ENCODE measurements at places on chromosomes 16 and 17. TPM values are rescaled to one million over a fixed set of nuclear protein-coding genes. Genes with fewer than 3 reads are reported as not detected.
A peak's percentile ranks its signal among the peaks of the same experiment; 100 is the strongest.

DNA sequence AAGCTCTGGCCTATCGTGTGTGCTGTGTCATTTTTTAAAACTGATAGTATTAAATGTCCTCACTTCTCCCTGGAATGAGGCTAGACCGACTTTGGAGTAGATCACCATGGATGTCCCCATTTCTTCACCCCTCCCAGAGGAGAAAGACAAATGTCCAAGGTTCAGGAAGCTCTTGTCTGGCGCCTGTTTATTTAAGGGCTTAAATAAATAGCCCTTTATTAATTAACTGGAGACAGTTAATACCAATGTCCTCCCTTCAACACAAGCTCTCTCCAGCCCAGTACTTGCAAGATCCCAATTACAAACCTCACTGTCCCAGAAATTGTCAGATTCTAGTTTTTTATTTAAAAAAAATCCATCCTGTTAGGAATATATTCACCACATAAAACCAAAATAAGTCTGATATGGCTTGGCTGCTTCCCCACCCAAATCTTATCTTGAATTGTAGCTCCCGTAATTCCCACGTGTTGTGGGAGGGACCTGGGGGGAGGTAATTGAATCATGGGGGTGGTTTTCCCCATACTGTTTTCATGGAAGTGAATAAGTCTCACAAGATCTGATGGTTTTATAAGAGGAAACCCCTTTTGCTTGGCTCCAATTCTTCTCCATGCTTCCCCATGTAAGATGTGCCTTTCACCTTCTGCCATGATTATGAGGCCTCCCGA, 344.4 kb downstream of the SHISA9 start:
- no peak for DNase-seq
- no peak overlapping the region for H3K27ac ChIP-seq
- H3K4me3 ChIP-seq = no peak overlapping the region
- H3K36me3 ChIP-seq = no peaks in the 10 kb centered on the region

DNA sequence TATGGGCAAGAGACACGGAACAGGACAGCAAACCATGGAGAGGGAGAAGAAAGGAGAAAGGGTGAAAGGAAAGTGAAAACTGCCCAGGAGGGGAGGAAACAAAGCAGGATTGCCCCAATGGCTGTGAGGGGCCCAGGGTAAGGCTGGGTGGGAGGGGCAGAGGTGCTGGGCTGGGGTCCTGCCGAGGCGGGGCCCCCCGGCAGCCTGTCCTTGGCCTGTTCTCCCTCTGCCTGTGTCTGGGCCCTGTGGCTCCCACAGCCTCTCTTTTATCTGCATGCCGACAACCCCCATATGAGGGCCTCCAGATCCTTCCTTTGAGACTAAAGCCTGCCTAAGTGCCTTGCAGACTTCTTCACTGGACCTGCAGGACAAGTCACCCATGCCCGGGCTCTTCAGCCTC, 15.5 kb downstream of the ZNHIT3 start:
- no peaks in the 10 kb centered on the region for H3K4me1 ChIP-seq
- H3K27me3 ChIP-seq = no peaks in the 10 kb centered on the region
- no peak overlapping the region for H3K4me3 ChIP-seq

Gene TNFSF13
- total RNA-seq = 22.6 TPM

GRCh38 chr16:30113031-30113710, at the start of gene GDPD3:
TSS of gene GDPD3 (minus strand) at chr16:30113537. CDS start at chr16:30113478, 59 bp downstream.
- DNase-seq = peak; percentile 76
- H3K36me3 ChIP-seq = peaks cover 94% of the 10 kb centered on the region
- H3K4me1 ChIP-seq = peaks cover 35% of the 10 kb centered on the region
- H3K27me3 ChIP-seq = no peaks in the 10 kb centered on the region
- H3K4me3 ChIP-seq = no peak within 1 kb of the TSS
- peak within 1 kb of the TSS; percentile 62 for H3K27ac ChIP-seq

GRCh38 chr17:81241648-81242420, 2.7 kb downstream of the NDUFAF8 start:
- H3K27ac ChIP-seq = no peak overlapping the region
- H3K27me3 ChIP-seq = no peaks in the 10 kb centered on the region
- H3K36me3 ChIP-seq = peaks cover 14% of the 10 kb centered on the region
- peak; percentile 79 for DNase-seq
- H3K4me3 ChIP-seq = no peak overlapping the region

DNA sequence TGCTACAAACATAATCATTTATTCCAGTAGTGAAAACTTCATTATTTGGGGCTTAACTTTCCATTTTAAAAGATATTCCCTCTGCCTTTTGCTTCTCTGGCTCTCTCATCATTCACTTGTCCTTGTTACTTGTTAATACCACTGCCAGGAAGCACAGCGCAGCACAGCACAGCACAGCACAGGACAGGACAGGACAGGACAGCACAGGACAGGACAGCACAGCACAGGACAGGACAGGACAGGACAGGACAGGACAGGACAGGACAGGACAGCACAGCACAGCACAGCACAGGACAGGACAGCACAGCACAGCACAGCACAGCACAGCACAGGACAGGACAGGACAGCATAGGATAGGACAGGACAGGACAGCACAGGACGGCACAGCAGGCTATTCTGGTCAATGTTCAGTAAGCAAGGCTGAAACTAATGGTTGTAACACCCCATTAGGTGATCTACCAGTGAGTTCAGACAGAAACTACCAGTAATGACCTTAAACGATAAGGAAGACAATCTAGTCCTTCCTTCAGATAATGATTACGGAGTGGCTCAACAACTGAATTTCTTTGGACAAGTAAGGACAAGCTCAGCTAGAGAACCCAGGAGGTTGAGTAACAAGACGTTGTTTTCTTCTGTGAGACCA, 31.9 kb downstream of the COG1 start:
- H3K27me3 ChIP-seq = no peaks in the 10 kb centered on the region
- no peak for DNase-seq
- H3K36me3 ChIP-seq = peaks cover 9% of the 10 kb centered on the region
- H3K4me3 ChIP-seq = no peak overlapping the region

DNA sequence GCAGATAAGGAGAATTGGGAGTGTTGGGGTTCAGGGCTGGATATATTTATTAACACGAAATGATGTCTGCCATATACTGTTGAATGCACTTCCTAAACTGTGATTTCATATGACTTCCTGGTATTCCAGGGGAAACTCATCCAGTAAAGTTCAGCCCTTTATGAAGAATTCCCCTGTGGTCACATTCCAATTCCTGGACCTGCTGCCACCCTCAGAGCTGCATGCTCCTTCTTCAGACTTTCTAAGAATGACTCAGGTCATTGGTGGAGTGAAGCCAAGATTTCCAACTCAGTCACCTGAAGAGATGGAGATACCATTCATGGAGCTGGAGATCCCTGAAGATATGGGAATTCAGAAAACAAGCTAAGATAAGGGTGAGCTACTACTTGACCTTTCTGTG, 114.2 kb upstream of the TMEM97 start:
- no peak overlapping the region for H3K4me3 ChIP-seq
- no peak overlapping the region for H3K27ac ChIP-seq
- H3K4me1 ChIP-seq = no peaks in the 10 kb centered on the region
- H3K36me3 ChIP-seq = no peaks in the 10 kb centered on the region

- peaks cover 57% of the 10 kb centered on the region for H3K27me3 ChIP-seq
- no peak overlapping the region for H3K4me3 ChIP-seq
- H3K36me3 ChIP-seq = no peaks in the 10 kb centered on the region
These were observed 5.5 kb upstream of the ASGR2 start for GRCh38 chr17:7120123-7120522.

DNA sequence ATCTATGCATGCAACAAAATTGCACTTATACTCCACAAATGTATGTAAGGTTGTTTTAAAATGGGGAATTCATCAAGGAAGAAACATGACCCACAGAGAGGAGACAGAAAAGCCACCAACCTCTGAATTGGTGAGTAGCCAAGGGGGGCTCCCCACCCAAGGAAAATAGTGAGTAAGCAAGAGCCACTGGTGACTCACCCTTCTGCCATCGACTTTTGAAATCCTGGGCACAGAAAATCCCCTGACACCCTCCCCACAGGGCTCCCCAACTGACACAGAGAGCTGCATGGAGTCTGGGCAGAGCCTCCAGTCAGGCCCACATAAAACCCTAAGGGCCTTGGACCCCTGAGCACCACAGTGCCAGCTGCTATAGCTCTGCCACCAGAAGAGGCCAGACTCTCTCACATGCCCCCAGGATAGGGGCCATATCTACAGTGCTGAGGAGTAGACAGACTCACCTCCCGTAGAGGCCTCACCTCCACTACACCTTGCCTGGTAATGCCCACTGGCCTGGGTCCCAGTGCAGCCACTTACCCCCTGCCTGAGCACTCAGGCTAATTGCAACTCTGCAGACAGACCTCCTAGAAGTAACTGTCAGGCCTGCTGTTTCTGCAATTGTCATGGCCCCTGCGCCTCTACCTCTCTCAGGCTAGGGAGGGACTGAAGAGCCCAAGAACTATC, 244.7 kb upstream of the WSB1 start:
- no peaks in the 10 kb centered on the region for H3K4me1 ChIP-seq
- H3K36me3 ChIP-seq = no peaks in the 10 kb centered on the region
- no peak overlapping the region for H3K27ac ChIP-seq

Gene CASKIN2
- 23.2 TPM for total RNA-seq

Gene SYNGR3
- not detected for total RNA-seq

Gene FOXN1
- not detected for total RNA-seq

Gene MLKL
- 23.3 TPM for total RNA-seq

DNA sequence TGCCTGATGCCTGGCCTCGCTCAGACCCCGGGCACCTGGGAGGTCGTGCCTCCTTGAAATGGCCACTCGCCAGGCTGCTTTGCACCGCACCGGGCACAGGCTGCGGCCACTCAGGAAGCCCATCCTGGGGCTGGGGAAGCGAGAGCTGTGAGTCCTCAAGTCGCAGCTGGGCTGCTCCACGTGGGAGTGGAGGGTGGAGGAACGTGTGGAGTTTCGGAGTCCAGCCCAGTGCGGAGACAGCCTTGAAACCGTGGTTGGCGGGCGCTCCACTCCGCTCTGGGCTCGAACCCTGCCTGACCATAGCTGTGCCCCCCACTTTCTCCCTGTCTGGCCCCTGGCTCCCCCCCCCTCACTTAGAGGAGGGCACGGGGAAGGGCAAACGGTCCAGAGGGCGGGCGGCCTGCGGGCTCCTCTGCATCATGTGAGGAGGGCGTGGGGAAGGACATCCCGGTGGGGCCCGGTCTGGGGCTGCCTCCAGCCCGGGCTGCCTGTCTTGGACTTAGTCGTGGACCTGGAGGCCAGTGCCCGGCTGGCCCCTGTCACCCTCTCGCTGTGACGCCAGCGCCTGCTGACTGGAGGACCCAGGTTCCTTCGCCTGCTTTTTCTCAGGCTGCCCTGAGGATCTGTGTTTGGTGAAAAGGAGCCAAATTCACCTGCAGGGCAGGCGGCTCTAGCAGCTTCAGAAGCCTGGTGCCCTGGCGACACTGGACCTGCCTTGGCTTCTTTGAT, 2.5 kb downstream of the UBE2I start:
- H3K27ac ChIP-seq = peak overlapping the region; percentile 15
- peak overlapping the region; percentile 79 for H3K4me3 ChIP-seq
- peaks cover 43% of the 10 kb centered on the region for H3K4me1 ChIP-seq
- peak; percentile 64 for DNase-seq
- no peaks in the 10 kb centered on the region for H3K27me3 ChIP-seq

Gene LGALS9C
- not detected for total RNA-seq

Data from stomach (tissue), 19 donors.